ENCODE measurements at places on chromosomes 5 and 9. TPM values are rescaled to one million over a fixed set of nuclear protein-coding genes. Genes with fewer than 3 reads are reported as not detected.

DNA sequence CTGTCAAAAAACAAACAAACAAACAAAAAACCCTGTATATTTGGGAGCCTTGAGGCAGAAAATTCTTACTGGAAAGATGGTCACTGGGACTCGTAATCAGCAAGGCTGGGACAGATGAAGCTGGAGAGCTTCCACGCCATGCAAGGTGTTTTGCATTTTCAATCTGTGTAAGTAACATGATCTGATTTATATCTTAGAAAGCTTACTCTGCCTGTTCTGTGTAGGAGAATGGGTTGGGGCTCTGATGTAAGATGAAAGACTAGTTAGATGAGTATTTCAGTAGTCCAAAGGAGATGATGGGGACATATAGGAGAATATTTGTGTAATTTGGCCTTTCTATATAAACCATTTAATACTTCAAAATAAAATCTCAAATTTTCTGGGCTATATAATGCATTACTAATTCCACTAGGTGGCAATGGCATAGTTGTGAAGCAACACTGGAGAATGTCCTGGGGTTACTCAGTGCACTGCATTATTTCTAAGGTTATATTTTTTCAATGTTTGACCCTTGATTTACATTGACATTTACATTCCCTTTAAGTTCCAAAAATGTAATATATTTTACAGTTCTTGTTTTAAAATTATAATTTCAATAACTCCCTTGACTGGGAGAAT is 21.9 kb upstream of the FSD1L start:
- no peak for DNase-seq

DNA sequence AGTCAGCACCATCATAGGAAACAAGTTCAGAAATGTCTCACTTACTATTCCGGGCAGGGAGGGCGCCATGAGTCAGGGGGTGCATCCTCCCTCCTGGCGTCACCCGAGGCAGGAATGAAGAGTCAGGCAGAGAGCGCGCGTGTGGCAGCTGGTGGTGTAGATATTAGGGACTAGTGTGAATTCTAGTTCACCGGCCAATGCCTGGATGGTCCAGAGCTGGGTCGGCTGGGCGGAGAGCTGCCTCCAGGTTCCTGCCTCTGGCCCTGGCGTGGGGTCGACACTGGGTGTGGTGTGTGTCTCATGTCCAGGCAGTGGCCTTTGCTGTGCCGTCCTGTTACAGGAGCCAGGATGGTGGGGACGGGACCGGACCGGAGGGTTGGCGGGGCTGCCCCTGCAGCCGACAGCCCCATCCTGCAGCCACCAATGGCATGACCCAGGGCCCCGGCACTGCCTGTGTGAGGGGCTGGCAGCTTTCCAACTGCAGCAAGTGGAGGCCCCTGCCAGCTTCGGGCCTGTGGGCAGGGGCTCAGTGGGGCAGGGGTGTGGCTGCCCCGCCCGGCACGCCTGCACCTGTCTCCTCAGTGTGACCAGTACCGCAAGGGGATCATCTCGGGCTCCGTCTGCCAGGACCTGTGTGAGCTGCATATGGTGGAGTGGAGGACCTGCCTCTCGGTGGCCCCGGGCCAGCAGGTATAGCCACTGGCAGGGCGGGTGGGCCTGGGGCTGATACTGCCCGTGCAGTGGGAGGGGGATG is 9.1 kb downstream of the DIPK1B start:
- DNase-seq: no peak

DNA sequence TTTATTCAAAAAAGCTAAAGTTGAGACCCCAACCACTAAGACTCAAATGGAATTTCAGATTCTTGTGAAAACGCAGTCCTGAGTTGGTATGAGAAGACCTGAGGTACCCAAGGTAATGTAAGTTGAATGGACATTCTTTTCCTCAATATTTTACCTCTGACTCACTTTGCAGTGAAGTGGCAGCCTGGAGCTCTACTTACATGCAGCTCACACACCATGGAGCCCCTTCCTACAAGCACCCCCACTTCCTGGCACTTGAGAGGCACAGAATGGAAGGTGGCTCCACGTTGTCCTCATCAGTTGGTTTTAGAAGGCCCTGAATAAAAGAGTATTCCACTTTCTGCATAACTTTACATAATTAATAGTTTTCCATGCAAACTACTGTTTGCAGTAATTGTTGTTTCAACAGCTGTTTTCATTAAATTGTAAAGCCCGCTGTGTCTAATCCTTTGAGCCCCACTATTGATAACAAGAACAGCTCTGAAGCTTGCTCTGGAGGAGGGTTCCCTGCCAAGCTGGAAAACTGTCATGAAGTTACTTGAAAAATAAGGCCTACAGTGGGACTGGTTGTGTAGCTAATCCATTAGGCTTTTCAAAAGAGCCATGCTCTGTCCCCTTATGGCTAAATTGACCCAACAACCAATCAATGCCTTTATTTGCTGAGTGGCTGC is 102.2 kb upstream of the SPATA31D4 start:
- no peak for DNase-seq

KIF12 gene
- total RNA-seq: not detected

DNA sequence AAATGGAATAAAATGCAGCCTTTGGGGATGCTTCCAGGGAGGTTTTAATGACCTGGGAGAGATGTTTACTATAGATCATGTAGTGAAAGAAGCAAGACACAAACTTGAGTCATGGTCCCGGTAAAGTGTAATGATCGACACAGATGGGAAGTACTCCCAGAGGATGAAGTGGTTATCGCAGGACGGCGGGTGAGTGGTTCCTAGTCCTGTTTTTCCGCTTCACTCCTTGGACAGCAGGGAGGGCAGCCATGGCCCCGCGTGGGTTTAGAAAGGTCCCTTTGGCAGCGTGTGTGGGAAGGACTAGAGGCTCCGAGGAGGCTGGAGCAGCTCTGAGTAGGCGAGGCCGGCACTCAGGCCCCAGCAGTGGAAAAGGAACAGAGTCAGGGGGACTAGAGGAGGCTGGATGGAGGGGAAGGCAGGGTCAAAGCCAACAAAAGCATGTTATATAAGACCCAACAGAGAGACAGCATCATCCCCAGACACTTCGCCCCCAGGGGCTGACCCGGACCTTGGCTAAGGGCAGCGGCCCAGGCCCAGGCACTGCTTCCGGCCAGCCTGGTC is 49.2 kb upstream of the STXBP1 start:
- DNase-seq: no peak

DNA sequence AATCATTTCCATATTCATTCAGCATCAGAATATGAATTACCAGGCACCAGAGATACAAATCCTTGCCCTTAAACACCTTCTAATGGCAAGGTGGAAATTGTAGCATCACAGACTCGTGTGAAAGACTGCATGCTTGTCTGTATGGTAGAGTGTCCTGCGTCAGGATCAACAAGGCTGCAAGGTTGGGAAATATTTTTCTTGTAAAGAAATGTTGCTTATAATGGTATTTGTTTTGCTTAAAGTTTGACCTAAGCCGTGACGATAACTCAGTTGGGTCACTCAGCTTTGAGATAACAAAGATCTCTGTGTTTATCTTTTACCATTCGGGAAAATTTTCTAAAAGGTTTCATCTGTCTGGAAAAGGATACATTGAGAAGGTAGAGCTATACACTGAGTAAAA is 87.6 kb downstream of the BASP1 start:
- no peak for DNase-seq

ROR2 gene
- 4.2 TPM for total RNA-seq

DNA sequence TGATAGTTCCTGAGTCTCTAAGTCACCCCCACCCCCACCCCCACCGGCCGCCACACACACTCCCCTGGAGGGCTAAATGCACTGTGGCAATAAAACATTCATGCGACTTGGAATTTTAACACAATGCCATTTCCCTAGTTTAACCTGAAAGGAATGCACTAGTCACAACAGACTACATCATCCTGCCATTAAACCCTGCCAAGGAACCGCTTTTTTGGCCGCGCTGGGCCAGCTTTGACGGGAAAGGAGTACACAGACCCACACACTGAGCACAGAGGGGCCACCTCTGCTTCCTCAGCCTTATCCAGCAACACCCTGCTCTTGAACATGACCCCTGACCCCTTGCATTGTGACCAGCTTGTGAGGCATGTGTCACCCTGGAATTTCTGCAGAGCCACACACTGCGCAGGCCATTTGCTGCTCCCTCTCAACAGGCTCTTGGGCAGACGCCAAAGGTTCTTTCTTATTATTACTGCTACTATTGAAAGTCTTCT is 165.3 kb downstream of the BNC2 start:
- DNase-seq: peak; percentile 93

EGFLAM gene
- total RNA-seq: 54.8 TPM

DNA sequence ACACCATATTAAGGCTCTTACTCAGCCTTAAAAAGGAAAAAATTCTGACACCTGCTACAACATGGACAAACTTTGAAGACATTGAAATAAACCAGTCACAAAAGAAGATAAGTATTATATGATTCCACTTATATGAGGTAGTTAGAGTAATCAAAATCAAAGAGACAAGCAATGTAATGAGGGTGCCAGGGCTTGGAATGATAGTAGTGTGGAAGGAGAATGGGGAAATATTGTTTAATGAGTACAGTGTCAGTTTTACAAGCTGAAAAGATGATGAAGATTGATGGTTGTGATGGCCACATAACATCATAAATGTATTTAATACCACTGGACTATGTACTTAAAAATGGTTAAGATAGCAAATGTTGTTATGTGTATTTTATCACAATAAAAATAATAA is 485.7 kb downstream of the SPATA31D1 start:
- no peak for DNase-seq

- DNase-seq: no peak
Observed at GRCh38 chr9:29514336-29514735, 1941.1 kb upstream of the C9orf72 start.

- no peak for DNase-seq
Observed at GRCh38 chr5:90897618-90898017, 339.0 kb downstream of the ADGRV1 start.

DNA sequence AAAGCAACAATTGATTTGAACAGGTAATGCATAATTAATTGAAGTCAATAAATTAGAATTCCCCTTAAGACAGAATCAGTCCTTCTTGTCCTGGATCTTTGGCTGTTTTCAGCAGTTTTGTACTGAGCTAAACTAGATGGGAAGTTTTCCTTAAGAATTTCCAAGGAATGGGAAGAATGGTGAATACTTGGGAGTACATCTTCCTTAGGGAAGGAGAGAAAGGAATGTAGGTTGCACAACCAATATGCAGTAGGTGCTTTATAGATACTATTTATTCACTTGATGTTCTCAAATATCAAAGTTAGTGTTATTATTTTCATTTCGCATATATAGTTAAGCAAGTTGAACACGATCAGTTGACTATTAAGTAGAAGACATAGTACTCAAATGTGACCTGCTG is 183.5 kb upstream of the MAP1B start:
- no peak for DNase-seq
